ENCODE measurements at places on chromosomes 5 and 9.

- DNase-seq = no peak
Observed at GRCh38 chr9:129671519-129671918, 6.1 kb downstream of the PRRX2 start.

DNA sequence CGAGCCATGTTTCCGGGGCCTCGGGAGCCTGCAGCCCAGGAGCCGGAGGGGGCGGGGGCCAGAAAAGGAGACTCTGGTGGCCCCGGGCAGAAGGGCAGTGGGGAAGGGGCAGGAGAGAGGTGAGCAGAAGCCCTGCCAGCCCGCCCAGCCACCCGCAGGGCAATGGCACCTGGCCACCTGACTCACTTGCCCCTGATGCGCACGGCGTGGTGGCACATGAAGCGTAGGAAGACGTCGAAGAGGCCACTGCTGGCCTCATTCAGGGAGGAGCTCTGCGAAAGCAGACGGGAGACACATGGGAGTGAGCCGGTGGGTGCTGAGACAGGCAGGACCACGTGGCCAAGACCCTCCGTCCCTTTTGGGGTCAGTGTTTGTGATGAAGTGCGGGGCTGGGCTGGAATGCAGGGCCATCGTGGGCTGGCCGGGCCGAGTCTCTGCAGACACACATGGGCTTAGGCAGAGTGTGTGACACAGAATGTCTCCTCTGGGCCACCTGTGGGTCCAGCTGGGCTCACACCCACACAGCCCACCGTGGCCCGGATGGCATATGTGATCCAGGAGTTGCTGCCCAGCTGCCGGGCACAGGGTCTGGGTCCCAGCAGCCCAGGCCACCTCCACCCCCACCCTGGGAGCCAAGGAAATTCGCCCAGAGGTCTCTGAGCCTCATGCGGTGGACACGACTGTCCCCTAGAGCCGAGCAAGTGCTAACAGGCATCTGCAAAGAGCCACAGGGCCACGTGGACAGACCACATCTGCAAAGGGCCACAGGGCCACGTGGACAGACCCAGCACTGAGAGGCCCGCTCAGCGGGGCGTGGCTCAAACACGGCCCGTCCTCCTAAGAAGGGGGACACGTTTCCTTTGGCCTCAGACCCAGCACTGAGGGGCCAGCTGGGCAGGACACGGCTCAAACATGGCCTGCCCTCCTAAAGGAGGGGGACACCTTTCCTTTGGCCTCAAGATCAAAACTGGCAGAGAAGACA is 23.6 kb downstream of the TERT start:
- DNase-seq = no peak

DNA sequence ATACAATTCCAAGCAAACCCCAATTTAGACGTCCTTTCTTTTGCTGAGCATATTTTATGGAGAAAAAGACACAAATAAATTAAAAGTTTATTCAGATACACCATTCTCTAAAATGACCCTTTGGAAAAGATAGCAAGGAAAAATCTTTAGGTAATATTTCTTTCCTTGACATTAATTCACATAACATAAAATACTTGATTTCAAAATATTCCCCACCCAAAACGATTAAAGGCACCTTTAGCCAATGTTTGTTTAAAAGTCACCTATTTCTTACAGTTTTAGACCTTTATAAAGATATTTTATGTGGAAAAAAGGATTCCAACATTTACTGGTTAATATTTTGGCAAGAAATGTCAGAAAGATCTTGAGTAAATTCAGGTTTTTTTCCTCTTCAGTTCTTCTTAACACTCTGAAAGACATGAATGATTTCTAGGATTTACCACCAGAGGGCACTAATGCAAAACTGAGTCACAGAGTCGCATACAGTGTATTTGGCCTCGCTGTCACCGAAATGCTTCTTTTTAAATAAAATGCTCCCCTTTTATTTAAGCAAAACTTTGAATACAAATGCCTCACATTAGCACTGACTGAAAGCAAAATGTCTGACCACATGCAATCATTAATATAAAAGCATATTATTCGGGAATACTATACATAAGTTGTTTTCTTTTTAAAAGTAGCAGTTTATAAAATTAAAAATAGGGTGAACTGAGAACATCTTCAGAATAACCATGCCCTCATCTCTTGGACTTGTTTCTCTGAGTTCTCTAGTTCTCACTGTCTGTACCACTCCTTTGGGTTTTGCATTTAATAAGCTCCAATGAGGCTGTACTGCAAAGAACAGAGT is 122.5 kb downstream of the SLC1A3 start:
- peak; percentile 16 for DNase-seq

GRCh38 chr5:147479444-147479843 is 30.4 kb downstream of the DPYSL3 start:
- DNase-seq = no peak

- DNase-seq = no peak
Observed at GRCh38 chr5:39779831-39780230, 355.1 kb upstream of the DAB2 start.

DNA sequence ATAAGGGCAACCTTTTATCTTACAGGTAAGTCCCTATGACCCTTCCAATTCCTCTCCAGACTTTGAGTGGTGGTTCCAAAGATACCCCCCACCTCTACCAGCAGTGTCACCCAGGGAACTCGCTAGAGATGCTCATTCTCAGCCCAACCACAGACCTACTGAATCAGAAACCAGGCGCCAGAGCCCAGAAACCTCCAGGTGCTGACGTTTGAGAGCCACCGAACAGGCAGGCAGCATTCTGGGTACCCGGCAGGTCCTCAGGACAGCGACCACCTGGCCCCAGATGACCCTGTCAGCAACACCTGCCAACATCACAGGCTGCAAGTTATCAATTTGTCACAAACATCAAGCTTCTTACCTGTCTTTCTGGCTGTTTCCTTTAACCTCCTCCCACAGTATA is 19.5 kb downstream of the RAPGEF1 start:
- peak; percentile 45 for DNase-seq

DNA sequence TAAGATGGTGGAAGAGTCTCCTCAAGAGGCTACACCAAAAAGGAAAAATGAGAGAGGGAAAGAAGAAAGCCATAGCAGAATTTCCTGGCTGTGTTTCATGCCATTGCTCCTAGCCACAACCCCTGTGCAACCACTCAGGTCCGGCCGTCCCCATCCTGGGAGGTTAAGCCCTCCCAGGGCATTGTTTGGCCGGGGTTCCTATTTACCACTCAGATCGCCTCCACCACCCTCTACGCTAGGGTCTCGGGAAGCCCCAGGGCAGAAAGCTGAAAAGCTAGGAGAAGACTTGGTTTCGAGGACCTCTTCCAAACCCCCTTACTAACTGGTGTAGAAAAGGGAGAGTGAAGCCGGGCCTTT is 715 bp downstream of the RC3H2 start:
- peak; percentile 31 for DNase-seq

DNA sequence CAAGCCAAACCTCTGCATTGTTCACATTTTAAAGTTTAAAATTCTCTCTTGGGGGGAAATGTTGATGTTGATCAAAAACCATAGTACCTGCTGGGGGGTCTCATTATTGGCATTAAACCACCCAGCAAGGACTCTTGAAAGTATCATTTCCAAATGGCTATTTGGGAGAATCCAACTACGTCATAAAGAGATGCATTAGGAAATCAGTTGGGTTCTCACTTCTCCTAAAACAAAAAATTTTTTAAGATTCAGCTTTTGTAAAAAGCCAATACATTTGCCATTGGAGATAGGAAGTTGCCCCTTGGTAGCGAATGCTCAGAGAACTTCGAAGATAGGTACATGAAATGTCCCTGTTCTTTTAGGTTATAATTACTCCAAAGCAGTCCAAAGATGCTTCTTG is 96.4 kb downstream of the GNAQ start:
- DNase-seq = no peak

- DNase-seq = peak; percentile 75
Observed at GRCh38 chr9:33446946-33447798, at the start of gene AQP3. Gene AQP3 (minus strand): TSS chr9:33447593. CDS start chr9:33447530, 63 bp downstream.

DNA sequence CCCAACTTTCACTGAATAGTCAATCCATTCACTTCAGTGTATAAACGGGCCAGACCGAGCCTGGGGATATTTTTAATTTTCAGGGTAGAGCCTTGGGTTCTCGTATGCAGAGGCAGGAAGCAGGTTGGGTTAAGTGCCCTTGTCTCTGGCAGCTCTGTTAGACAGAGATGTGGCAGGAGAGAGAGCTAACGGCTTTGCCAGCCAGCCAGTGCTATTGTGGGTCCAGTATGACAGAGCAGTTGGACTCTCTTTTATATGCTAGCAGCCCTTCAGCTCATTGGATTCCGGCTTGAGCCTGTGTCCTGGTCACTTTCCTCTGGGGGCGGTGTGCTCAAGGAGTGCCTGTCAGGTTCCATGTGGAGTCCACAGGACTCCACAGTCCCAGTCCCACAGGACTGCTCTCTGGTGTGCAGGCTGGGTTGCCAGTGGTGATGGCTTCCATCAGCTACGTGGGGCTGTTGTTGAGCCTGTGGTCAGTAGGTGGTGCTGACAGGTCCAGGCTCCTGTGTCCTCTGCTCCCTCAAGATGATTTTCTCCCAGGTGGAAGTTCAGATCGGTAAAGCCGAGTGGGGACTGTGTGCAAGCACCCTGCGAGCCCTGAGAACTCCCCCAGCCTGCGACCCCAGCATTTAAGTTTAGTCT is 14.3 kb downstream of the CLTA start:
- no peak for DNase-seq

- no peak for DNase-seq
Observed at GRCh38 chr5:176692839-176693476, 45.7 kb downstream of the TSPAN17 start.

GRCh38 chr5:44245935-44246334 is 143.3 kb downstream of the FGF10 start:
- DNase-seq = no peak

DNA sequence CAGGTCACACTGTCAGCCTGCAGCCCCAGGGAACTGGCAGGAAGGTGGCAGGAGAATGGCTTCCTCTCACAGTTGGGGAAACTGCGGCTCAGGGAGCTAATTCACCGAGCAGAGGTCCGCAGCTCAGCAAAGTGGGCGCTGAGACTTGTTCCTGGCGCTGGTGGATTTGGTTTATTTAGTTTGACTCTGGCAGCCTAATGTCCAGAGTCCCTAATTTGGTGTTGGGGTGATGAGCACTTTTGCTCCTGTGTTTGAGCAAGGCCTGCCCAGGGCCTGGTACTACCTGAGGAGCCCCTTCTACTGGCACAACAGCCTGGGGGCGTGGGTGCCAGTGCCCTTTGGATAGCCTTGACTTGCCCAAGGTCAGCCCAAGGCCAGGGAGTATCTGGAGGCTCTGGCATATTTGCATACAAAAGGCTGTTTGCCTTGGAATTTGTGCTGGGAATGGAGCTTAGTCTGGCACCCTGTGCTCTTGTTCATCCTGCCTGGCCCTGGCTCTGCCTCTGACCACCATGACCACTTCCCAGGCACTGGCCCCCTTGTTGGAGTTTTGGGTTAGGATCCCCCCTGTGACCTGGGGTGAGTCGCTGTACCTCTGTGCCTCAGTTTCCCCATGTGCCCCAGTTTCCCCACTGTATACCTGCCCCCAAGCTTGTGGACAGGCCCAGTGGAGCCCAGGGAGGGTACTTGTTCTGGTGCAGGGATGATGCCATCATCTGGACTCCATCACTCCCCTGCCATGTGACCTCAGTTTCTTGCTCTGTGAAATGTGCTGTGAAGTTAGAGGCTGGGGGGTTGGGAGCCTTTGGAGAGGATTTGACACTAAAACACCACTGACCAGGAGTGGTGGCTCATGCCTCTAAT is 1.4 kb downstream of the SUSD3 start:
- no peak for DNase-seq

- DNase-seq = no peak
Observed at GRCh38 chr5:180009581-180009980, 62.0 kb downstream of the RNF130 start.

DNA sequence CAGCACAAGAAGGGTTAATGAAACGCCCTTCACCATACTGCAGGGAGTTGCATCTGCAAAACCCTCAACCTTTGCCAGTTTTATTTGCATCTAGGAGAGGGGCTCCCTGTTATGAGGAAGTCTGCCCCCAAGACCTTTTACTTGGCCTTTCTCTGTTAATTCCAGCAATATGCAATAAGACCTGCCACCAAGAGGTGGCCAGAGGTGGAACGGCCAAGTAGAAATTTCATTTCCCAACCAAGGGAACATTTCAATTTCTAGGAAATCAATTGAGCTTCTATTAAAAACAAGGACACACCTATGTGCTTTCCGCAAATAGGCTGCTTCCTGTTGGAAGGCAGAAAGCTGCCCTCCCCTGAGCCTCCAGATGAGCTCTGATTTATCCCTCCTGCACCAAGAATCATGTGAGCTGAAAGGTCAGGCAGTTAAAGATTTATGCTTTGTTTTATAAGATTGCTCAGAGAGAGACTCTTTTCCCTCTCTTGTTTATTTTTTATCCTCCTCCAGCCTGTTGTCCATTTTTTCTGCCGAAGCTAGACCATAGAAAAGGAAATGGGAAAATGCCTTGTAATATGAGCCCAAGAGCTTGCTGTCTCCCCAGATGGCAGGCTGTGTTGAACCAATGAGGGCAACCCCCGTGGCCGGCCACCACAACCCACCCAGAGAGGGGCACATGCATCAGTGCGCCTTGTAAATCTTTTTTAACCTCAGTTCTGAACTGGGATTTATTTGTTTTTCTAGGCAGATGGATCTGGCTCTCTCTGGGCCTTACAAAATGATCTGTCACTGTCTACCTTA is 572.8 kb downstream of the TLE1 start:
- no peak for DNase-seq

DNA sequence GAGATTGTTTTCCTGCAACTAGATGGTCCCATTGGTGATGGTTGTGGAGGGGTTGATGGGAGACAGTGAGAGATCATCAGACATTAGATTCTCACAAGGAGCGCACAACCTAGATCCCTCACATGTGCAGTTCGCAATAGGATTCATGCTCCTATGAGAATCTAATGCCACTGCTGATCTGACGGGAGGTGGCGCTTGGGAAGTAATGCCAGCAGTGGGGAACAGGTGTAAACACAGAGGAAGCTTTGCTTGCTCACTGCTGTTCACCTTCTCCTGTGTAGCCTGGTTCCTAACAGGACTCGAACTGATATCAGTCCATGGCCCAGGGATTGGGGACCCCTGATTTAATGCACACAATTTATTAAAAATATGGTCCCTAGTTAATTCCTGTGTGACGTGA is 18.8 kb downstream of the SNCAIP start:
- no peak for DNase-seq

GRCh38 chr5:139120521-139120920 is 77.6 kb downstream of the SIL1 start:
- DNase-seq = no peak

- DNase-seq = no peak
Observed at GRCh38 chr5:95043234-95043633, 241.7 kb downstream of the MCTP1 start.

GRCh38 chr5:130198927-130199326 is 294.7 kb downstream of the CHSY3 start:
- DNase-seq = no peak

DNA sequence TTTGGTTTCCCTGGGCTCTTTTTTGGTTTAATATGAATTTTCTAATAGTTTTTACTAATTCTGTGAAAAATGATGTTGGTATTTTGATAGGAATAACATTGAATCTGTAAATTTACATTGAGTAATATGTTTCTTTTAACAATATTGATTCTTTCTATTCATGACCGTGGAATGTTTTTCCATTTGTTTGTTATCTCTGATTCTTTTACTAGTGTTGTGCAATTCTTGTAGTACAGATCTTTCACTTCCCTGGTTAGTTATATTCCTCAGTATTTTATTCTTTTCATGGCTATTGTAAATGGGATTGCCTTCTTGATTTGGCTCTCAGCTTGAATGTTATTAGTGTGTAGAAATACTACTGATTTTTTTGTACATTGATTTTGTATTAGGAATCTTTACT is 137.9 kb downstream of the PRR16 start:
- DNase-seq = no peak

GRCh38 chr5:126263591-126264184 is 159.5 kb upstream of the GRAMD2B start:
- DNase-seq = no peak
